Left cardiac atrium (tissue), 4 donors: ENCODE measurements at places on chromosomes 4 and X.

DNA sequence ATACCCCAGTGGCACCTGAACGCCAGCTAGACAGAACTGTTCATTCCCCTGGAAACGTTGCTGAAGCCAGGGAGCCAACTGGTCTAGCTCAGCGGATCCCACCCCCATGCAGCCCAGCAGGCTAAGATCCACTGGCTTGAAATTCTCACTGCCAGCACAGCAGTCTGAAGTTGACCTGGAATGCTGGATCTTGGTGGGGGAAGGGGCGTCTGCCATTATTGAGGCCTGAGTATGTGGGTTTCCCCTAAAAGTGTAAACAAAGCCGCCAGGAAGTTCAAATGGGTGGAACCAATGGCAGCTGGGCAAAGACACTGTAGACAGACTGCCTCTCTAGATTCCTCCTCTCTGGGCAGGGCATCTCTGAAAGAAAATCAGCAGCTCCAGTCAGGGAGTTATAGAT is 213.0 kb downstream of the NKX6-1 start:
- DNase-seq: no peak

DNA sequence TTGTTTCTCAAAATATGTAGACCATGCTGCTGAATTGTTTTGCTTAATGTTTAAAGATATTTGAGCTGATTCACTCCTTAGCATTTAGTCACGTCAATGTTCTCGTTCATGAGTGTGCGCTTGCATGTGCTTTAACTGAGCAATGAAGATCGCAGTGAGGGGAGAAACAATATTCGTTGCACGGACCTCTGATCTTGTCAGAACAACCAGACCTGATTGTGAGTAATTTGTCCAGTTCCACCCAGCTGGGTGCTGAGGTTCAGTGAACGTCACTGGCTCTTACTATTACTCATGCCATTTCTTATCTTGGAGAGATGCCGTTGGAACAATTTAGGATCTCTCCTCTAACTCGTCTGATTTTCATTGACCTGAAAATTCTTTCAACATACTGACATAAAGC is 15.0 kb upstream of the PRKX start:
- no peak for DNase-seq

- no peak for DNase-seq
Measured at GRCh38 chrX:6464726-6465125, 70.2 kb downstream of the VCX3A start.

DNA sequence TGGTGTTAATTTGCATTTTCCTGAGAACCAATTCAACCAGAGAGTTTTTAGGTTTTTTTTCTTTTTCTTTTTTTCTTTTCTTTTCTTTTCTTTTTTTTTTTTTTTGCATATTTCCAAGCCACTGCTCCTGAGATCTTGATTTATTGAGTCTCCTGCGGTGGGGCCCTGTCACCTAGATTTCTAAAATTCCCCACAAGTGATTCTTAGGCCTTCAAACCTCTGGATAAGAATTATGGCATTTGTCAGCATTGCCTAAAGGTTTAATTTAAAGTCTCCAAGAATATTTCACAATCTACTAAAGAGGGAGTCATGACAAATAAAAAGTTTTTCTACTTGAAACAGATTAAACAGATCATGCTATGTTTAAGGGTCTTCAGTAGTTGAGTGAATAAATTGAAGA is 84.9 kb downstream of the GAB1 start:
- DNase-seq: no peak

DNA sequence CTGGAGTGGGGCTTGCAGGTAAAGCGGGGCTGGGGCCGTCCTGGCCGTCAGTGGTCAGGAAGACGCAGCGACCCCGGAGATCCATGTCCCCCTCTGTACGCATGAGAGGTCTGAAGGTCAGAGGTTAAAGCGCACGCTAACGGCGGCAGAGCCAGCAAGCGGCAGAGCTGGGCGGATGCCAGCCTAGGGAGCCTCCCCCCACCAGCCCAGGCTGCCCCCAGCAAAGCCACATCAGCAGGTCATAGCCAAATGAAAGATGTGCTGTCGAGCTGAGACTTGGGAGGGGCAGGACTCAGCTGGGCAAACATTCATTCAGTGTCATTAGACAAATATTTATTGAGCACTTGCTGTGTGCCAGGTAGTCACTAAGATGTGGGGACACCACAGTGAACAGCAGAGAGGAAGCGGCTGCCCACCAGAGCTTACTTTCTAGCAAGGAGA is 593 bp upstream of the JAKMIP1 start:
- DNase-seq: no peak

- DNase-seq: no peak
Measured at GRCh38 chr4:9143421-9144080, 26.7 kb upstream of the FAM90A26 start.
